Left renal pelvis (tissue), 4 donors: ENCODE measurements at places on chromosomes 11 and 22. TPM values are rescaled to one million over a fixed set of nuclear protein-coding genes. Genes with fewer than 3 reads are reported as not detected.

OR4X2 gene
- polyA plus RNA-seq = not detected

SLCO2B1 gene
- polyA plus RNA-seq = 9.9 TPM

SULT4A1 gene
- 3.3 TPM for polyA plus RNA-seq

RCOR2 gene
- polyA plus RNA-seq = 10.5 TPM

GP1BB gene
- 1.6 TPM for polyA plus RNA-seq

C11orf65 gene
- polyA plus RNA-seq = 3.9 TPM

TYR gene
- polyA plus RNA-seq = 0.08 TPM

SPTBN2 gene
- polyA plus RNA-seq = 48.5 TPM

GAB4 gene
- polyA plus RNA-seq = not detected

ARAP1 gene
- 73.8 TPM for polyA plus RNA-seq

JAML gene
- polyA plus RNA-seq = 2.1 TPM

OR52B2 gene
- not detected for polyA plus RNA-seq

SORL1 gene
- polyA plus RNA-seq = 57.3 TPM

SLC17A6 gene
- polyA plus RNA-seq = not detected

FBLN1 gene
- 135 TPM for polyA plus RNA-seq

THRSP gene
- 0.15 TPM for polyA plus RNA-seq

MPEG1 gene
- polyA plus RNA-seq = 8.9 TPM

PITPNM1 gene
- 38.6 TPM for polyA plus RNA-seq

TESMIN gene
- polyA plus RNA-seq = 1.1 TPM

OR8D4 gene
- not detected for polyA plus RNA-seq

GVQW3 gene
- polyA plus RNA-seq = 16.8 TPM

MMP20 gene
- polyA plus RNA-seq = not detected

OR51B5 gene
- 0.17 TPM for polyA plus RNA-seq

ABCG4 gene
- polyA plus RNA-seq = 0.70 TPM

PANX3 gene
- not detected for polyA plus RNA-seq

CHRM4 gene
- 0.11 TPM for polyA plus RNA-seq

SAA1 gene
- not detected for polyA plus RNA-seq

PHLDA2 gene
- 0.50 TPM for polyA plus RNA-seq

MTNR1B gene
- polyA plus RNA-seq = not detected

CABP7 gene
- polyA plus RNA-seq = 0.11 TPM

LARGE2 gene
- polyA plus RNA-seq = 17.5 TPM

CNTF gene
- 1.6 TPM for polyA plus RNA-seq

OR8A1 gene
- polyA plus RNA-seq = not detected

SEC14L3 gene
- polyA plus RNA-seq = 0.07 TPM

F2 gene
- not detected for polyA plus RNA-seq

APLNR gene
- 85.5 TPM for polyA plus RNA-seq

SAA2 gene
- 0.45 TPM for polyA plus RNA-seq

ADAMTS15 gene
- polyA plus RNA-seq = 65.1 TPM

MOGAT2 gene
- 0.22 TPM for polyA plus RNA-seq

ADM2 gene
- polyA plus RNA-seq = 7.4 TPM

VPS37C gene
- 22.8 TPM for polyA plus RNA-seq

SCGB2A2 gene
- not detected for polyA plus RNA-seq

CEND1 gene
- 0.64 TPM for polyA plus RNA-seq

MMP10 gene
- polyA plus RNA-seq = 0.22 TPM

RNF169 gene
- polyA plus RNA-seq = 19.4 TPM

CCDC83 gene
- polyA plus RNA-seq = not detected

OR52H1 gene
- polyA plus RNA-seq = not detected

CALCA gene
- 13.1 TPM for polyA plus RNA-seq

CSF2RB gene
- 2.3 TPM for polyA plus RNA-seq

DNAJB7 gene
- 0.40 TPM for polyA plus RNA-seq

CCDC34 gene
- polyA plus RNA-seq = 22.2 TPM

OR8G5 gene
- not detected for polyA plus RNA-seq

SPDYC gene
- not detected for polyA plus RNA-seq

CD248 gene
- 67.5 TPM for polyA plus RNA-seq

LMO1 gene
- 0.39 TPM for polyA plus RNA-seq

FOLR3 gene
- not detected for polyA plus RNA-seq
